Calu3 (cell line): ENCODE measurements at places on chromosomes 1 and 21. TPM values are rescaled to one million over a fixed set of nuclear protein-coding genes. Genes with fewer than 3 reads are reported as not detected.

GRCh38 chr1:71307451-71307850, 226.6 kb upstream of the ZRANB2 start:
- no peaks in the 10 kb centered on the region for H3K36me3 ChIP-seq
- H3K27me3 ChIP-seq, result no peaks in the 10 kb centered on the region
- H3K4me3 ChIP-seq, result no peak overlapping the region
- DNase-seq, result no peak
- no peaks in the 10 kb centered on the region for H3K4me1 ChIP-seq

DNA sequence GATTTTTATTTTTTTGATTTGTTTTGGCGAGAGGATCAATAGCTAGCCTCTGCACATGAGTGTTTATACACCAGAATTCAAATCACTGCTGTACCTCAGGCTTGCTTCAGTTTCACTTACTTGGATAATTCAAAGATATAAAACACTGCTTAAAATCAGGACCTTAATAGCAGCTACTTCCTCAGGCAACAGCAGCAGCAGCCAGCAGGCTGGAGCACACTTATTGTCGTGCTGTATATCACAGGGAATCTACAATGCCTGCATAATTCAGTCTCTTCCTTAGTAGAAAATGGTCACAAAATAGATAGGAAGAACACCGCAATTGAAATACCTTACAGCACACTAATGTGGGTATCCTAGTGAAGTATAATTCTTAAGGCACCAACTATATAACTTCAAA, 497.3 kb downstream of the NEGR1 start:
- H3K27me3 ChIP-seq, result no peaks in the 10 kb centered on the region
- H3K36me3 ChIP-seq, result no peaks in the 10 kb centered on the region
- H3K4me1 ChIP-seq, result peaks cover 9% of the 10 kb centered on the region
- DNase-seq, result no peak
- no peak overlapping the region for H3K27ac ChIP-seq

SELL gene
- 6.2 and 12.1 TPM in 2 replicates for total RNA-seq

GNAT2 gene
- not detected in 2 replicates for total RNA-seq

GPR153 gene
- total RNA-seq, result 3.7 and 4.7 TPM in 2 replicates
